NCI-H524 (cell line): ENCODE measurements at places on chromosomes 5 and 9.

DNA sequence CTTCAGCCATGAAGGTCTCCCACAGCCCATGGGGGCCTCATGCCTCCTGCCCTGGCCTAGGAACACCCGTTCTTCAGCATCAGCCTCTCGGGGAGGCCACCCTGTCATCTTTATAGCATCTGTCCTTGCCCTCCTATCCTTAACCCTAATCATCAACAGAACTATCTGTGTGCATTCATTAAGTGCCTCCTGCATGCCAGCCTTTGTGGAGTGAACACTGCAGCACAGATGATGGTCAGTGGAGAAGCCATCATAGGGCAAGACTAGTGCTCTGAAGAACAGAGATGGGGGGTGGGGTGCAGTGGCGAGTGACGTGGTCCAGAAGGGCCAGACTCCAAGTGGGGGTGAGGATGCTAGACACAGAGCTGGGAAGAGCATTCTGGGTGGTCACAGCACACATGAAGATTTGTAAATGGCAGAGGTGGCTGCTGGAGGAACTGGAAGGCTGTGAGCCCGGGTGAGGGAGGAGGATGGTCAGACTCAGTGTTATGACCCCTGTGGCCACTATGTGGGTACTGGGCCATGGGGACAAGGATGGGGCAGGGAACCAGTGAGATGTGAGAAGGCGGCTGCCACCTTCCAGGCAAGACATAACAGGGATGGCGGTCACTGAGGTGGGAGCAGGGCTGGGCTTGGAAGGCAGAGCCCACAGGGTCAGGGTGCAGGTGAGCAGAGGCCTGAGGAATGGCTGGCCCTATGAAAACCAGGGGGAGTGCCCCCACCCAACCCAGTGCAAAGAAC lies 3.6 kb upstream of the CARD19 start:
- DNase-seq = no peak

GRCh38 chr5:59976342-59976741 lies 82.8 kb upstream of the PDE4D start:
- DNase-seq = no peak

GRCh38 chr5:24474685-24475084 lies 170.1 kb downstream of the CDH10 start:
- no peak for DNase-seq

DNA sequence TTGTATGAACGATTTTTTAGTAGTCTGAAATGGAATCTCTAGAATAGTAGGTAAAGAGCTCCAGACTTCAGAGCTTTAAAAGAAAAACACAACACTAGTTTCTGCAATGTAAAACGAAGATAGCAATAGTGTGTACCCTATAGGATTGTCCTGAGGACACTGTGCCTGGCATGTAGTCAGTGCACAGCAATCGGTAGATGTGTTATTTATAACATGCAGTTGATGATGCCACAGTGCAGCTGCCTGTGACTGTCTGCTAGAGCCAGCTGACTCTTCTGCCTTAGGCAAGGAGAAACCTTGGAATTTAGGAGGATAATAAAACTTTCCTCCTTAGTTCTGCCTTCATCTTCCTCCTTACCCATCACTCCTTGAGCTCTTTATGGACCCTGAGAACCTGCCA lies 27.7 kb upstream of the TMOD1 start:
- no peak for DNase-seq

DNA sequence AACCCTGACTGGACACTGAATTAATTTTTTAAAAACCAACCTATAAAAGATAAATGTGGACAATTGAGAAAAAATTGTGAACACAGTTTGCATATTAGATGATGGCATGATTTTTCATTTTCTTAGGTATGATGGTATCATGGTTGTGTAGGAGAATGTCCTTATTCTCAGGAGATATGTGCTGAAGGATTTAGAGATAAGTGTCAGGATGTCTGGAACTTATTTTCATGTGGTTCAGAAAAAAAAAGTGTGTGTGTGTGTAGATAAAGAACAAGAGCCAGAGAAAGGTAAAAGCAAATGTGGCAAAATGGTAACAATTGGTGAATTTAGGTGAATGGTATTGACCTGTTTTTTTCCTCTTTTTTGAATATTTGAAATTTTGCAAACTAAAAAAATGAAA lies 4.0 kb downstream of the GNPDA1 start:
- DNase-seq = no peak

- DNase-seq = no peak
Measured at GRCh38 chr5:139458580-139459407, 3.7 kb downstream of the ECSCR start.

DNA sequence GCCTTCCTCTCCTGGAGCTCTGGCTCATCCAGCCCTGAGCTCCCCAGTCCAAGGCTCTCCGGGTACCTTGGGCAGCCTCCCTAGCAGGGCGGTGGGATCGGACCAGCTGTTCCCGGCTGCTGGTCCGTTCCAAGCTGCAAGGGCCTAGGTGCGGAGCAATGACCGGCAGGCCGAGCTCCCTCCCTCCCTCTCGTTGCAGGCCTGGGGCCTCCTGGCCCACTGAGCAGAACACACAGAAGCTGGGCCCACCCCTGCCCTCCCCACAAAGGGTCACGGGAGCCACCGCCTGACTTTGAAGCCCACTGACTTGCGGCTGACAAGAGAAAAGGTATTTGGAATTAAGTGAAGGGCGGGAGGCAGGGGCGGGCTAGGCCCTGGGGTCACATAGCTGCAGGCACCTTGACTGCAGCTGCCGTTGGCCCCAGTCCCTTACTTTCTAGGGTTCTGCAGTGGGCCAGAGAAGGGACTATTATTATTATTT lies 104.7 kb upstream of the IER5L start:
- DNase-seq = no peak

DNA sequence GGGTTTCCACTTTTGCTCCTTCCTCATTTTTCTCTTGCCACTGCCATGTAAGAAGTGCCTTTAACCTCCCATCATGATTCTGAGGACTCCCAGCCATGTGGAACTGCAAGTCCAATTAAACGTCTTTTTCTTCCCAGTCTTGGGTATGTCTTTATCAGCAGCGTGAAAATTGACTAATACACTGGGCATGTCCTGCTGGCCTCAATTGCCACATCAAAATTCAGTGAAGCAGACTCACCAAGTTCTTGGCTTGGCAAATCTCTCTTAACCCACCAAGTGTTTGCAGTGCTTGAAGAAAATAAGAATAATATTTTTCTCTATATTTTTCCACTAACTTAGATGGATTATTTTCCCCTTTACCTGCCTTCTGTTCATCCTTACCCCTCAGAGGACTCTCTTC lies 212.0 kb downstream of the BRINP1 start:
- no peak for DNase-seq

DNA sequence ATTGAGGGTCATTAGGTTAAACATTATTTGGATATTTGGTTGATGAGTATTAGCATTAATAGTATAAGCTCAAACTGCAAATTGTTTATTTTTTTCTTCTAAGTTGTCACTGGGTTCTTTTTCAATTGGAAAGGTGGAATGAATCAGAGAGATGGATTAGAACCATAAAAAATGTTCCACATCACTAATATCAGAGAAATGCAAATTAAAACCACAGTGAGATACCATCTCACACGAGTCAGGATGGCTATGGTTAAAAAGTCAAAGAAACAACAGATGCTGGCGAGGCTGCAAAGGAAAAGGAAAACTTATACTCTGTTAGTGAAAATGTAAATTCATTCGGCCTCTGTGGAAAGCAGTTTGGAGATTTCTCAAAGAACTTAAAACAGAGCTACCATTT lies 122.8 kb downstream of the CCDC192 start:
- no peak for DNase-seq

DNA sequence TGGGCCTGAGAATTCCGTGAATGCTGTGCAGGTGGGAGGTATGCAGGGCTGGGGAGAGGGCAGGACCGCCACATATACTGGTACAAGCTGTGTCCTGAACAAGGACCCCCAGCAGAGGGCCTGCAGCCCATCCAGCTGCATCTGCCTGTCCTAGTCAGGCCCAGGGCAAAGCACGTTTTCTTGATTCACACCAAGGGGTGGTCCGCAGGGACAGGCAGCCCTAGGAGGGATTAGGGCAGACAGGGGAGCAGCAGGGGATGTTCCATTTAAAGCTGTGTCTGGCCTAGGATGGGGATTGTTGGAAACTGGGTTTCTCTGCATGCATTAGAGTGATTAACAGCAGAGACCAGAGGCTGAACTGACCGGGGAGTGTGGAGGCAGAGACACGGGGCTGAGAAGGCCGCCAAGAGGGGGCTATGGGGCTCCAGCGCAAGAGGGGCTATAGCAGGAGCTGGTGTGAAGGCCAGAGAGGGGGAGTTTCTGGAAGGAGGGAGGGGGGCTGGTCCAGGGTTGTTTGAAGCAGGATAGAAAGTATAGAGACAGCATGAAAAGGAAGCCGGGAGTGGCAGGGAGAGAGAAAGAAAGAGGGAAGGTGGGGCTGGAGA lies 2.7 kb downstream of the GRM6 start:
- no peak for DNase-seq

GRCh38 chr5:34007621-34008600 lies at the start of gene AMACR:
AMACR (minus strand) TSS chr5:34008050; CDS start chr5:34008019, 31 bp downstream.
- DNase-seq = peak; percentile 97

DNA sequence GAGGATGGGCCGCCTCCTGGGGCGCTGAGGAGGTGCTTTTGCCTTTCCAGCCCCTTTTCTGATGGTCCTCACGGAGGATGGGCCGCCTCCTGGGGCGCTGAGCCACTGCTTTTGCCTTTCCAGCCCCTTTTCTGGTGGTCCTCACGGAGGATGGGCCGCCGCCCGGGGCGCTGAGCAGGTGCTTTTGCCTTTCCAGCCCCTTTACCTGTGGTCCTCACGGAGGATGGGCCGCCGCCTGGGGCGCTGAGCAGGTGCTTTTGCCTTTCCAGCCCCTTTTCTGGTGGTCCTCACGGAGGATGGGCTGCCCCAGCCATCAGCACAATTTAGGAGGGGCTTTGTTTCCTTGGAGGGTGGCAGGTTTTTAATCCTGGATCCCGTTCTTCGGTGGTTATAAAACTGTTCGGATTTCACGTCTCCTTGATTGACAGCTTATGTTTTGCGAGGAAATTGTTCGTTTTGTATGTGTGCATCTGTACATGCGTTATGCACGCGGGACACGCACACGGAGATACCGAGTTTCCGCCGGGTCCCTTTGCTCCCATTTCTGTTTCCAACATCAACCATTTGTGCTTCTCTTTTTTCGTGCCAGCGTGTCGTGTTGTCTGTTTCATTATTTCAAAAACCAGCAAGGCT lies 34.7 kb upstream of the SLC9A3 start:
- no peak for DNase-seq

GRCh38 chr5:145838276-145838675 lies 3.1 kb upstream of the PRELID2 start:
- peak; percentile 81 for DNase-seq

GRCh38 chr9:286071-286740 lies 71.5 kb downstream of the DOCK8 start:
- no peak for DNase-seq

DNA sequence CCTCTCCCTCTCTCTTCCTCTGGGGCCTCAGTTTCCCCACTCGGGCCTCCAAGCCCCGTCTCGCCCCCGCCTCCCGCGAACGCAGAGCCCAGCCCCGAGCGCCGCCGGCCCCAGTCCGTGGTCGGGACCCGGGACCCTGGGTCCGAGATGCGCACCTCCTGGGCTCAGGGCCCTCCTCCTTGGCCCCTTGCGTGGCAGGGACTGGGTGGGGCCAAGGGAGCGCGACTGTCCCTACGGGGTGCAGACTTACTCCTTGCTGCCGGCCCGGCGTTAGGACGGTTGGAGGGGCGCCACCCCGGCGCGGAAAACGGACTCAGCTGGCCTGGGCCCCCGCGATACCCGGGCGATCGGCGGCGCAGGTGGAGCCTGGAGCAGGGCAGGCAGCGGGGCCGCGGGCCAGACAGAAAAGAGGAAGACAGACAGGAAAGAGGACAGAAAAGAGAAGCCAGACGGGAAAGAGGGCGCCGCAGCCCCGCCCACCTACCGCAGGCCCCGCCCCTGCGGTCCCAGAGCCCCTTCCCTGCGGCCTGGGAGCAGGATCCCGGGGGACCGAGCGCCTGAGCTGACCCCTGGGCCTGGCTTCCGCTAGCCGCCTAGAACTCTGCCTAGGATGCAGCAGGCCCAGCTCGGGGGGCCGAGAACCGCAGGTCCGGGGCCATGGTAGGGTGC lies at the start of gene GBGT1:
Gene GBGT1, minus strand, starts transcription at position 411 of the 669 bp plus-strand sequence. CDS start 1,502 bp downstream, outside the sequence.
- no peak for DNase-seq

GRCh38 chr5:15763754-15764153 lies 263.8 kb downstream of the FBXL7 start:
- peak; percentile 90 for DNase-seq

DNA sequence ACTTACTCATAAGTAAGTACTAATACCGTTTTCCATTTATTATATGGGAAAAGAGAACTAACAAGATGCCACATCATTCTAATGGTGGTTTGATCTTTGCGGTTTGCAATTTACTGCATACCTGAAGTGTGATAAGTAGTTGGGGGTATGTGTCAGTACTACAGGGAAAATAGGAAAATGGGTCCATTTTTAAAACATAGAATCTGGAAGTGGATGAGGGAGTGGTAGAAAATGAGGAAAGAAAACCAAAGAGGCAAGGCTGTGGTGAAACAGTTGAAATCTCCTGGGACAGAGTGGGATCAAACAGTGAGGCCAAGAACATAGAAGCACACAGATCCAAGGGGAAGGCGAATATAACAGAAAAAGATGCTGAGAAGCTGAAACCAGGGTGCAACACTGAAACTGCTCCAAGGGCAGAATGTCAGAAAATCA lies 6.7 kb downstream of the ADAMTSL1 start:
- no peak for DNase-seq

DNA sequence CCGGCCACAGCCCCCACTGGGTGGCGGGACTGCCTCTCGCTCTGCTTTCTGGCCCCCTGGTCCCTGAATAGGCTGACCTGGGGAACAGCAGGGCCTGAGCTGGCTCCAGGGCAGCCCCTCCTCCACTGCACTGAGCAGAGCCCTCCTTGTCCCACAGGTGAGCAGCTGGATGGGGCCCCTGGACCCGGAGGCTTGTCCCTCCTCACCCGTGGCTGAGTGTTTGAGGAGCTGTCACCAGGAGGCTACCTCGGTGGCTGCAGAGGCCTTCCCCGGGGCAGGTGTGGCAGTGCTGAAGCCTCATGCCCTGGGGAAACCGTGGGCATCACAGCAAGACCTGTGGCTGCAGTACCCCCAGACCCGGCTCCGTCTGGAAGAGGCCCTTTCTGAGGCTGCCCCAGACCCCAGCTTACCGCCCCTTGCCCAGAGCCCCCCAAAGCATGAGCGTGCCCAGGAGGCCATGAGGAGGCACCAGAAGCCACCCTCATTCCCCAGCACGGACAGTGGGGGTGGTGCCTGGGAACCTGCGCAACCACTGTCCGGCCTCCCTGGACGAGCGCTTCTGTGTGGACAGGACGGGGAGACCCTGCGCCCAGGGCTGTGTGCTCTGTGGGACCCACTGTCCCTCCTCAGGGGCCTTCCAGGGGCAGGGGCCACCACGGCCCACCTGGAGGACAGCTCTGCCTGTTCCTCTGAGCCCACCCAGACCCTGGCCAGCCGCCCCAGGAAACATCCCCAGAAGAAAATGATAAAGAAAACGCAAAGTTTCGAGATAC lies 28.5 kb upstream of the LRRC14B start:
- no peak for DNase-seq

DNA sequence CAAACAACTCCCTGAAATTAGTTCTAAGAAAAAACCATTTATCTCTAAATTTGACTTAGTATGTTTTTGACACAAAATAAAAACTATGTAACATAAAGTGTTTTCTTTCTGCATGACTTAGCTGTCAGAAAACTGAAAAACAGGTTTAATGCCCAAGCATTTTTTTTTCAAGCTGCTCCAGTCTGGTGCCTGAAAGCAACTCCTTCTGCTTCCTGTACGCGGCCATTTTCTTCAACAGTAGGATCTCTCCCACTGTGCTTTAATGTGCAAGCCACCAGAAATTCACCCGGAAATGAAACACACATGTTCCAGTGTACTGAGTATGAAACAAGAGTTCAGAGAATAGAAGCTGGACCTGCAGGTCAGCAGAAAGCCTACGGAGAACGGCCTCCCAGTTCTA lies 161.2 kb downstream of the MED27 start:
- no peak for DNase-seq

GRCh38 chr9:137778914-137779313 lies 98.7 kb upstream of the CACNA1B start:
- DNase-seq = no peak
